T-helper 17 cell (primary cell): ENCODE measurements at places on chromosomes 2 and 18. TPM values are rescaled to one million over a fixed set of nuclear protein-coding genes. Genes with fewer than 3 reads are reported as not detected.

- no peak for DNase-seq
Measured at GRCh38 chr2:10655499-10656225, 34.1 kb downstream of the NOL10 start.

LOXL3 gene
- total RNA-seq: 2.0 TPM

DNA sequence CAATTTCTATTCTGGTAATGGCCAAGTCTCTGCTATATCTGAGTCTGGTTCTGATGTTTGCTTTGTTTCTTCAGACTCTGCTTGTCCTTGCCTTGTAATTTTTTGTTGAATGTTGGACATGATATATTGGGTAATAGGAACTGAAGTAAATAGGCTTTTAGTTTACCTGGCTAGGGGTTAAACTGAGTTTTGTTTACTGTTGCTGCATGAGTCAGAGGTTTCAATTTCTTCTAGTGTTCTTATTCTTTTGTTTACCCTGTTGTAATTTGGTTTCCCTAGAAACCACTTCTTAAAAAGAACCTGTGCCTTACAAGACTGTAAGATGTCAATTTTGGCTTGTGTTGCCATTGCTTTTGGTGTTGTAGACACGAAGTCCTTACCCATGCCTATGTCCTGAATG is 285.0 kb upstream of the KCNH7 start:
- no peak for DNase-seq

HOXD13 gene
- not detected for total RNA-seq

SPIRE1 gene
- total RNA-seq: 1.1 TPM
